ENCODE measurements at places on chromosomes 13 and 19.
A peak's percentile ranks its signal among the peaks of the same experiment; 100 is the strongest.

- DNase-seq = no peak
Measured at GRCh38 chr13:106433066-106433465, 102.4 kb downstream of the EFNB2 start.

- DNase-seq = peak; percentile 17
Measured at GRCh38 chr13:73767191-73767741, 366.9 kb downstream of the KLF12 start.

DNA sequence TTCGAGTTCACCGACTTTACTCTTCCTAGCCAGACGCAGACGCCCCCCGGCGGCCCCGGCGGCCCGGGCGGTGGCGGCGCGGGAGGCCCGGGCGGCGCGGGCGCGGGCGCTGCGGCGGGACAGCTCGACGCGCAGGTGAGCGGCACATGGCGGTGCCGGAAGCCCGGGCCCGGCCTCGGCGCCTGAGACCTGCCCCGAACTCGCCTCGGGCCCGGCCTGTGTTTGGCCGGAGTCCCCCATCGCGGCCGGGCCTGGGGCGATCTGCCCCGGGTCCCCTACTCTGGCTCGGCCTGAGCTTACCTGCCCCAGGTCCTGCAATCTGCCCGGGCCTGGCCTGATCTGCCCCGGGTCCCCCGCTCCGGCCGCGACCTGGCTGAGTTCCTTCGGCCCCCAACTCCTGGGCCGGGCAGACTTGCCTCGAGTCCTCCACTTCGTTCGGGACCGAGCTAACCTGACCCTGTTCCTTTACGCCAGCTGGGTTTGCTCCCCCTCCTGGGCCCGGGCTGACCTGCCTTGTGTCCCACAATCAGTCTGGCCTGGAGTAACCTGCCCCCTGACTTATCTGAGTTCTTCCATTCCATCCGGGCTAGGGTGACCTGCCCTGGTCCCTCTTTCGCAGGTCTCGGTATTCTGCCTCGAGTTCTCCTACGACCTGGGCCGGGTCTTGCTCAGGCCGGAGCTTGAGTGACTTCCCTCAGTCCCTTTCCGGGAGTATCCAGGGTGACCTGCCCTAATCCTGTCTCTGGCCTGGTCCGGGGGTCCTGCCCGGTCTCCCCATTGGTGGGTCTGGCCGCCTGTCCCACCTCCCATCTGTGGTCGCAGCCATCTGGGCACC lies 764 bp downstream of the UPF1 start:
- DNase-seq = no peak

DNA sequence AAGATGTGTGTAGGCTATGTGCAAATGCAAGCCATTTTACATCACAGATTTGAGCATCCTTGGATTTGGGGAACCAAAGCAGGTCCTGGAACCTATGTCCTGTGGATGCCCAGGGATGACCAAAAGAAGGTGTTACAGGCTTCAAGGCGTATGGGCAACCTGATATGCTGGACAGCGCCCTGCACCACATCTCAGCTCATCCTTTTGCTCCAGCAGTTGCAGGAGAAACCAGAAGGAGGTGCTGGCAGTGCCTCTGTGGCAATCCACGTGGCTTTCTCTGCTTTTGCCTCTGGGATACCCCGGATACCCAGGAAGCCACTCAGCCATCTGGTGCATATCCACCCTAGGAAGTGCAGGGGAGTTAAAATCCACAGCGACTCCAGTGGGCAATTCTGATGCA lies 110.3 kb upstream of the VSTM2B start:
- no peak for DNase-seq

GRCh38 chr13:24264976-24265375 lies 44.4 kb upstream of the C1QTNF9 start:
- DNase-seq = no peak
